ENCODE measurements at places on chromosomes 13 and 19.

GRCh38 chr19:13978351-13979243, 26.3 kb downstream of the DCAF15 start:
- DNase-seq, result no peak

DNA sequence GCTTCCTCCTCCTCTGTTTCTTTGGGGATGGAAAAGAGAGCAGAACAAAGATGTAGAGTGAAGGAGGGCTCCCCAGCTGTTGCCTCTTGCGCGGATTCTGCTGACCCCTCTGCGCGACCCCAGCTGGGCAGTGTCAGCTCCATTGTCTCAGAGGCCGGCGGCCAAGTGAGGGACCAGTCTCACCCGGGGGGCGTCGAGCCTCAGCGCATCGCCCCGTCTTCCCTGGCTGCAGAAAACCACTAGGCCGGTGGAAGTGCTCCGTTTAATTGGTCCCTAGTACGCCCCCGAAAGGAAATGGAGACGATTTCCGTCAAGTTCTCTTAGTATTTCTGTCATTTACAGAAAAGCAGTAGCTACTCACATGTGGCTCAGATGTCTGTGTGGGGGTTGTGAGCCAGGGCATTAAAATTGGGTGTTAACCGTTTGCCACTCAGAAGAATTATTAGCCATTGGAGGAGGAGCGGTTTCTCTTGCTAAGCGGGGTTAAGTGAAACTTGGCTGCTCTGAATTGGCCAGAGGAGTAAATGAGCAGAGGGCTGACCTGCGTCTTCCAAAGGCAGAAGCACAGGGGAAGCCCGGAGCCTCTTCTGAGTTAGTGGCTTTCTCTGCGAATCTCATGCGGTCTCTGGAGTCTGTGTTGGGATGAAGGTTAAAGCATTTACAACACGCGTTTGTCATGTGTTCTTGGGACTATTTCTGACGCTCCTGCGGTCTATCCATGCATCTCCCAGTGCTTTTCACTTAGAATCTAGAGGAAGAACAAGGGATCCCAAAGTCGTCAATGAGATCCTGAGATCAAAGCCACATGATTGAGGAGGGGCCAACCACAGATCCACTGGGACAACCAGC, 132.8 kb upstream of the MYO16 start:
- no peak for DNase-seq

DNA sequence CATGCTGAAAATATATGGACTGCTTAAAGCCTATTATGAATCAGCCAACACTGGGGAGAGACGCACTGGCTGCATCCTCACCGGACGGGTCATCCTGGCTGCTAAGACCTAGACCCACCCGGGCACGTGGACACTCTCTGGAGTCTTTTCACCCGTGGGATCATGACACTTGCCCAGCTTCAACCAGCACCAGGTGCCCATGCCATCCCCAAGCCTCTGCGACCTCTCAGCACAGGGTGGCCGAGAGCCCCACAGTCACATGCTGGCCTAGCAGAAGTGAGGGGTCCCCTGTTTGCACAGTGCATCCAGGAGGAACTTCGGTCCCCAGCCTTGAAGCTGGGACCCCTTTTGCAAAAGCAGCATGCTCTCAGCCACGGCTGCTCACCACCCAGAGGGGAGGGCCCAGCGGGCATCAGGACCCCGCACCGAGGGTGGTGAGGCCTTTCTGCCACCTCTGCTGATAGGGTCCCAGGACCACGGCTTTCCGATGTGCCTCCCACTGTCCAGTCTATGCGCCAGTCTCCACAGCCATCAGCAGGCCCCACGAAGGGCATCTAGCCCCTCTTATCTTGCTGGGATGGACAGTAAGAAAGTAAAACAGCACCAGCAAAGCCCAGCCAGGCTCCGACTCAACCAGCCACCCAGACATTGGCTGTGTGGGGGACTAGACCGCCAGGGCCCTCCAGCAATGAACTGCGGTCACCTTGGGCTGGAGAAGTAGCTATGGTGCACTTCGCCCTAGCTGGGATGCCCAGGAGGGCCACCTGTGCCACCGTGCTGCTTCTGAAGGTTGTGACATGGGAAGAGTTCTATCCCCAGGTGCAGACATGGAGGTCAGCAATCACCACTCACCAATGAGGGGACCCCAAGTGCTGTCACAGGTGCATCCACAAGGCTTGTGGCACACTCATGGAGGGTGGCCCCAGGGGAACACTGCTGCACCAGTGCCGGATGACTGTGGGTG, 73.1 kb downstream of the CEBPG start:
- no peak for DNase-seq

- no peak for DNase-seq
Observed at GRCh38 chr13:110225609-110226574, 81.1 kb downstream of the COL4A1 start.

DNA sequence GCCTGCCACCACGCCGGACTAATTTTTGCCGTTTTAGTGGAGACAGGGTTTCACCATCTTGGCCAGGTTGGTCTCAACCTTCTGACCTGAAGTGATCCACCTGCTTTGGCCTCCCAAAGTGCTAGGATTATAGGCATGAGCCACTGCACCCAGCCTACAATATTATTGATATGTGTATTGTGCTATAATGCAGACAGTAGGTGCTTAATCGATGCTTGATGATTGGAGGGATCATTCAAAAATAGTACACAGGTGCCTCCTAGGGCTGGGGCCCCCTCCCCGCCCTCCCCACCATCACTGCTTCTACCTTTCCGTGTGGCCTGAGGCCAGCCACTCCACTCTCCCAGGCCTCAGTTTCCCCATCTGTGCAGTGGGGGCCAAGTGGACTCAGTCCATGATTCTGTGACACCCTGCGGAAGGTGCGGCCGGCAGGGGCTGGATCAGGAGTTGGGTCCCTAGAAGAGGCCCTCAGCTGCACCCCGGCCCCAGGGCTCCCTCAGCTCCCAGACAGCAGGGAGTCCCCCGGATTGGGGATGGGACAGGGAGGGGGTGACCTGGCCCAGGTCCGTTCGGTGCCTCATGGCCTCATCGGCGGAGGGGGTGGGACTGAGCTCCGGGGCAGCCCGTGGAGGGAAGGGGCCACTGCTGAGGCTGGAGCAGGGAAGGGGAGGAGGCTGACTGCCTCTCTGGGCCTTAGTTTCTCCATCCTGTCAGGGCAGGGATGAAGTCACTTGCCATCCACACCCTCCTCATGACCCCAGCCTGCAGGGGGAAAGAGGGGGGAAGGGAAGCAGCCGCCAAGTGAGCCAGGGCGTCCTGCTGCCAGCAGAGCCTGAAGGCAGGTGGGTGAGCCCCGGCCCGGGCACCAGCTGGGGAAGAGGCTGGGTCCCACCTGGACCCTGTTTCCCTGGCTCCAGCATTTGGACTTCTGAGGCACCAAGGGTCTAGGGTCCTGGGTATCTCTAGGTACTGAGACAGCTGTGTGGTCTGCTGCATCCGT, 1.2 kb downstream of the ADAMTSL5 start:
- DNase-seq, result no peak

- no peak for DNase-seq
Observed at GRCh38 chr13:42049454-42049813, 986 bp downstream of the DGKH start.

DNA sequence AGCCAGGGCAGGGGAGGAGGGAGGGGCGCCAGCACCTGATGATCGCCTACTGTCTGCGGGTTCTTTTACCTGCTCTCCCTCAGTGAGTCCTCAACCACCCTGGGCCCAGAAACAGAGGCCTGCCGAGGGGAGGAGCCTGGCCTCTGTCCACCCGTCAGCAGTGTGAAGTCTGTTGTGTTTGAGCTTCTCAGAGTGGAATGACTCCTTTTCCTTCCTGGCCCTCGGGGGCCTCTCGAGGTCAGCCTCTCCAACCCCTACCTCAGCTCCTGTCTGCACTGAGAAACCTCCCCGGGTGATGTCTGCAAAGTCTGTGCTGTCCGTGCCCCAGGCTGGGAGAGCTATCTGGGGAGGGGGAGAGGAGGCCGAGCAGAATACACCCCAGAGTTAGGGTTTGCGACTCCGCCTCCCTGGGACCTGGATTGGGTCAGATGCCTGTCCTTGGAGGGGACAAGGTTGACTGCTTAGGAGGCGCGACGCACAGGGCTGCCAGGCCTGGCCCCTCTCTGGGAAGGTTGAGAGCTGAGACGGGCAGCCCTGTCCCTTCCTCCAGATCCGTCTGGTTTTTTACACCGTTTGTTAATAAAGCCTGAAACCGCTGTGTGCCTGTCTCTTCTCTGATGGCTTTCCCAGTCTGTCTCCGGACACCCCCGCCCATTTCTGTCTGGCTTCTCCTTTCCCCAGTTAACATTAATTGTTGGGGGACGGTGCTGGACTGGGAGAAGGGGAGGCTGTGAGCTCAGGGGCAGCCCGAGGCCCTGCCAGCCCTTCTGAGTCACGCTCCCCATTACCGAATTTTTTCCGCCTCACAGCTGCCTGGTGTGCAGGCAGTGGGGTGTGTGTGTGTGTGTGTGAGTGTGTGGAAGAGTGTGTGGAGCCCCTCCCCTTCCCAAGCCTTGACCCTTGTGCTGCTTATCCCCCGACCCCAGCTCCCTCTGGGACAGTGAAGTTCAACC, 989 bp upstream of the SSC5D start:
- DNase-seq, result peak; percentile 37

- DNase-seq, result no peak
Observed at GRCh38 chr19:14428882-14429416, 4.2 kb upstream of the PKN1 start.
